ENCODE measurements at places on chromosomes 2 and 18. TPM values are rescaled to one million over a fixed set of nuclear protein-coding genes. Genes with fewer than 3 reads are reported as not detected.

DNA sequence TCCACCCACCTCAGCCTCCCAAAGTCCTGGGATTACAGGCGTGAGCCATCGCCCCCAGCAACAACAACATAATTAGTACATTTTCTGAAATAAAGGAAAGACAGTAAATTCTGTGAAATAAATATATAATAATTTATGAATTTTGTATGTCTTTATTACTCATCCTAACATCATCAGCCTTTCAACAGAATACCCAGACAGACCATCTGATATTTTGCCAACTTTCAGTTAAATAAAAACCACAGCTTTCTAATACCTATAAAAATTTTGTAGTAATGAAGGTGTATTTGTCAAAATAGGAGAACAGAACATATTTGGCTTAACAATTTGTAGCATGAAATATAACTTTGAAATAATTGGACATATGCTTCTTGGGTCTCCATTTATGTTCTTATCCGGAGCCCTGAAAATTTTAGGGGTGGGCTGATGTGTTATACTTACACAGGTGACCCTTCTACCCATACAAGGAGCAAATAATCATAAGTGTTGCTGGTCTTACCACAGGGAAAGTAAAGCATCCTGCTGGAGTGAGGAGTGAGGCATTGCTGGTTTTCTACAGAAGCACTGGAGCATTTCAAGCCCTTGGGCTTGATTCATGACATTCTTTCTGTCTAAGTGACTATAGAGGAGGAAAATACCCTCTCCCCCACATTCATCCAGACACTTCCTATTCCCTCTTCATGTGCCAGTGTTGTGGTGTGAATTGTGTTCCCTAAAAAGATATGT lies 99.3 kb downstream of the SPOPL start:
- DNase-seq: no peak

DNA sequence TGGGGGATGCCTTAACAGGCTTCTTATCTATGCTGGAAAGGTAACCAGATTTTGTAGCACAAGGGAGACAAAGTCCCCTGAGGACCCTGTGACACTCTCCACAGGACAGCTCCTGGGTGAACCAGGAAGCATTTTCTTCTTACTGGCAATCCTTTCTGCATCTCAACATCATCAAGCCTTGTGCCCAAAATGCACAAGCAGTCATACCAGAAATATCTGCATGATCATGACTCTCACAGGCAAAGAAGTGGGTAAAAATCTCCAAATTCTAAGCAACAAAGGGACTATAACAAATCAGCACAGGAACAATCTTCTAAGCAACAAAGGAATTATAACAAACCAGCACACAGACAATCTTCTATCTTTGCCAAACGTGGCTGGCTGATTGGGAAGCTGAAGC lies 99.1 kb upstream of the CD226 start:
- no peak for DNase-seq

- DNase-seq: no peak
Measured at GRCh38 chr2:168587307-168587706, 131.2 kb downstream of the CERS6 start.

DNA sequence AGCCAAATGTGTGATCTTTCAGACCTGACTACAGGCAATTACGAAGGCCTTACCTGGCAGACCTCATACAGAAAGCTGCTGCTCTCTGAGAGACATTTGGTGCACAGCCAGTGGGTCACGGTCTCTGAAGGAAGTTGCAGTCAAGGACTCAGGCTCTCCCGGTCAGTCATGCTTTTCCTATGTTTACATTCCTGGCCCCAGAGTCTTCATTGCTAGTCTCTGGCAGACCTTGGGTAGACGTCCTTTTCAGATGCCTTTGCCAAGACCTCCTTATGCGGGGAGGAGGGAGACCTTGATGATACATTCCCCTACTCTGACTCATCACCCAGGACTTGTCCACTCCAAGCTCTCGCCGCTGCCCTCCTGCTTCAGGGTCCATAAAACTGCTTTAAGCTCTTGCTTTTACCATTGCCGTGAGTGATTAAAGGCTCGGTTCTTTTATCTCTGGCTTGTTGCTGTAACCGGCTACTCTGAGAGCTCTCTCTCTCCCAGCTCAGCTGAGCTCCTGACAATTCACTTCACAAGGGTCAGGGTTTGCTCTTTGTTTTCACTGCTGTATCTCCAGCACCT lies 62.0 kb upstream of the SLC35F5 start:
- DNase-seq: no peak

MAPK4 gene
- 2.2 TPM for total RNA-seq

MAP3K19 gene
- total RNA-seq: not detected

All from vagina (tissue), 2 donors.